ENCODE measurements at places on chromosomes 2 and 18.

GRCh38 chr2:239283961-239284795 lies 116.6 kb downstream of the HDAC4 start:
- DNase-seq: no peak

DNA sequence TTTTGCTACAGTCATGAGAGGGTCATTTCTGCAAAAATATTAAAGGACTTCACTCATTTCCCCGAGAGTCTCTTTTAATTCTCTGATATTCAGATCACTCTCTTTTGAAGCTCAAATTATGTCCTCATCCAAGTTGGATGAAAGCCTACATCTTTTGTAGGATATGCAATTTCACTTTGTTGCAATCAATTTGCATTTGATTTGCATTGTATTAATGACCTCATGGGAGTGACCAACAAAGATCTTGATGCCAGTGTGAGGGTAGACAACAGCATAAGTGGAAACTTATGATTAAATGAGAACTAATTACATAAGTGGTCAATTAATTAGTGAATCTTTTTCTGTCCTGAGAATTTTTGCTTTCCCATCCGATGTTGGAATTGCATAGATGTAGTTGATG lies 60.3 kb upstream of the UPP2 start:
- DNase-seq: no peak

DNA sequence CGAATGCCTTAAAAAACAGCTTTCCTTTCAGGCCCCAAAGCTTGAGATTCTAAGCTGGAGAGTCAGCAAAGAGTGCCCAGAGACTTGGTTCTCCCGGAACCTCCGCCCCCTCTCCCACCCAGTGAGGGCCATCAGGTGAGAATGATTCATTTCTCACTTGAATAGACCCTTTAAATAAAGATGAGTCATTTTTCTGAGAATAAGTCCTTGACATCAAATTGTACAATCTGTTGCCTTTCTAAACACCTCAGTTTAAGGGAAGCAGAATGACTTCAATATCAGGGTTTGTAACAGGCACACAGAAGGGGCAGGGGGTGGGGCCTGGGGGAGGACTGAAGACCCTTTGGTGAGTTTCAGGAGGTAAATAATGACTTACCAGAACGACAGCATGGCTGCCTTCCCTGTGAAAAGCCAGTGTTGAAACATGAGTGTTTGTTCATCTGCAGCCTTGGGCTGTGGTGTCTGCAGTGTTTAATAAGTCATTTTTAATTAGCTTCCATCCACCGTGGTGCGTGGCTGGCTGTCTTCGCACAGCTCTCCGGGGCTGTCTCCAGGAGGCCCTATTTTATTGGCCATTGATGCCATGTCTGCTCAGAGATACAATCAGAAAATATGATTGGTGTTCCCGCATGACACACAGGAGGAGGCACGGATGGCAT lies 134.9 kb upstream of the ZNF236 start:
- DNase-seq: no peak

DNA sequence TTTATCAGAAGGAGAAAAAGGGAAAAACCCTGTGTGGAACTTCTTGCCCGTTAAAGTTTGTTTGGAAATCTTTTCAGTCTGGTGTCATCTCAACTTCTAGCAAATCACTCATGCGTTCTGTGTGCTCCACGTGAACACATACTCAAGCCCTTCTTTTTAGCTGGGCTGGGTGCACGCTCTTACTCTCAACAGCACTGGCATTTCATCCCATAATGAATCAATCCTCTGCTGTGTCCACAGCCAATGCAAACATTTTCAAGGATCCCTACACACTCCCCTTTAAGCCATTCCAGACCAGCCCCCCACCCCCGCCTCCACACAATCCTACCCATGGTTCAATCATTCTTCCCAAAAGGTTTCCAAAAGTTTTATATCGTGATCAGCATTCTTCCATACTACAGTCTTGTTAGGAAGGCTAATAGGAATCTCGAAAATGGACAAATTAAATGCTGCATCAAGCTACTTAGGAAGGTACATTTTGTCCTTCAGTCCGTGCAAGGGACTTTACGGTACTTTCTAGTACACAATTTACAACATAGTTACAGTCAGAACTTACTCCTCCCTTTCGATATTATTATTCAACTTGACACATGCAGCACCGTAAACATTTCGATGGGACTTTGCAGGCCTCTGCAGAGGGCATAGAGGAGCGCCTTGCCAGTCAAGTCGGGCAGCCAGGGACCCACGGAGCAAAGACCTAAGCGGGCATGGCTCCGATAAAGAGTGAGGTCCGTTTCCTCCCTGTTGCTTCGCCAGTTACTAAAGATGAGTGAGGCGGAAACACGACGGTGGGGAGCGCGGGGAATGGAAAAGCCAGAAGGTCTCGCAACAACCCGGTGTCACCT lies 1.4 kb downstream of the PTGR3 start:
- peak; percentile 80 for DNase-seq

DNA sequence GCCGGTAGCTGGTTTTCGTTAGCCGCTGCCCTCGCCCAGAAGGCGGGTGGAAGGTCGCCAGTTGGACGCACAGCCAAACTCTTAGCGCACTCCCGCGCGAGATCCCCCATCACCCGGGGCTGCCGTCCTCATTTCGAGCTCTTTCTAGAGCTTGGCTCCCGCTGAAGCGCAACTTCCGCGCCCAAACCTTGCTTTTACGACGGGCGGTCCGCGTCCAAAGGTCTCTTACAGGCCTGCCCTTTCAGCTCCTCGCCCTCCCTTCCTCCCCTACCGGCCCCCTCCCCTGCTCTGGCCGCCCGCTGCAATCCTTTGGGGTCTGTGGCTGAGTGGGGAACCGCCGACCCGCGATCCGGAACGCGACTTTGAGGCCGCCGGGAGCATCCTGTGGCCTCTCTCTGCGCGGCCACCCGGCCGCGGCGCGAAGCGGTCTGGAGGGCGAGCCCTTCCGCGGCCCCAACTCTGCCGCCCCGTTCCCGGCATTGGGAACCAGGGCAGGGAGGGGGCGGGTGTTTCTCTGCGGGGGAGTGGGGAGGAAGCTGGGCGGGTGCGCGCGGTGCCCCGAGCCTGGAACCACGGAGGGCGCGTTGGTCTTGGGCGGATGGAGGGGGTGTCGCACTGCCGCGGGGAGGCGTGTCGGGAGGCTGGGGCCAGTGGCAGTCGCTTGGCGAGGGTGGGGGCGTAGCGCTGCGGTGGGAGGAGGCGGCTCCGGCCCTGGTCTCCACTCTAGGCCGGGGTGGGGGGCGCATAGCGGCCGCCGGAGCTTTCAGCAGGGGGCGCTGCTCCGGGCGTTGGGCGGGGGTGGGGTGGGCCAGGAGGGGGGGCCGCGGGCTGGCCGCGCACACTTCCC lies at the start of gene GDF7:
Gene GDF7 (plus strand): TSS at position 841 of the 847 bp plus-strand sequence. CDS start 96 bp downstream, outside the sequence.
- DNase-seq: peak; percentile 47

GRCh38 chr2:226267516-226268289 lies 531.9 kb downstream of the IRS1 start:
- DNase-seq: no peak

- DNase-seq: no peak
Measured at GRCh38 chr2:86171295-86171694, 24.0 kb downstream of the IMMT start.

DNA sequence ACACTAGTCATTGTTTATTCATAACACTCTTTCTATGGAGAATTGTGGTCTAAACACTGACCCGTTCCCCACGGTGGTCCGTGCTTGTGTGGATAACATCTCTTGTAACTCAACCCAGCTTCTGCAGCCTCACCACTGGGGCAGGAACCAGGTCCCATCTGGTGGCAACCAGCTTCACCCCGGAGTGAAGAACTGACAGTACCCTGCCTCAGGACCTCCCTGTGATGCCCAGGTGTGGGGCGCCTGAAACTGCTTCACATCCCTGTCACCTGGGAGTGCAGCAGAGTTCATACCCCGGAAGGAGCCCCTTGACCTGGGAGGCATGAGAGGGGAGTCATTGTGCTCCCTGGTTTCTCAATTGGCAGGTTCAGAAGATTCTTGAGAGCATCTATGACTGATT lies 81.1 kb downstream of the LONRF2 start:
- no peak for DNase-seq

- DNase-seq: peak; percentile 0
Measured at GRCh38 chr18:30970196-30970816, 72.2 kb downstream of the DSC3 start.

- peak; percentile 66 for DNase-seq
Measured at GRCh38 chr2:42063431-42064171, 15.8 kb downstream of the PKDCC start.

DNA sequence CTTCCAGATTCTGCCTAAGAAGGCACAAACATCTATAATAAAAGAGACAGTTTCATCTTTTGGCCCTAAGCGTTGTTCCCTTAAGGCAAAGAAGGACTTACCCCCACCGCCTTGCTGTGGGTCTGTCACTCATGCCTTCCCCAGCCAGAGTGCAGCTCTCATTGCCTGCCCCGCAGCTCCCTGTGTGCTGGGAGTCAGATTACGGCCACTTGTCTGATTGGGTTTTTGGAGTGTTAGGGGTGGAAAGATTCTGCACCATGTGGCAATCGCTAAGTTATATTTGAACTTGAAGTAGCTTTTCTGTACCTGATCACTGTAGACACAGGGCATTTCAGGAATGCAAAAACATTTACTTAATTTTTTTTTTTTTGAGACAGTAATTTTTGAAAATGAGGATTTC lies at the start of gene AQP4:
Gene AQP4 (minus strand): TSS at position 151 of the 400 bp plus-strand sequence. CDS start 18 bp downstream, at position 133.
- no peak for DNase-seq

GRCh38 chr2:17827316-17827715 lies 11.1 kb downstream of the MSGN1 start:
- no peak for DNase-seq
